ENCODE measurements at places on chromosomes 11 and 22.
A peak's percentile ranks its signal among the peaks of the same experiment; 100 is the strongest.

DNA sequence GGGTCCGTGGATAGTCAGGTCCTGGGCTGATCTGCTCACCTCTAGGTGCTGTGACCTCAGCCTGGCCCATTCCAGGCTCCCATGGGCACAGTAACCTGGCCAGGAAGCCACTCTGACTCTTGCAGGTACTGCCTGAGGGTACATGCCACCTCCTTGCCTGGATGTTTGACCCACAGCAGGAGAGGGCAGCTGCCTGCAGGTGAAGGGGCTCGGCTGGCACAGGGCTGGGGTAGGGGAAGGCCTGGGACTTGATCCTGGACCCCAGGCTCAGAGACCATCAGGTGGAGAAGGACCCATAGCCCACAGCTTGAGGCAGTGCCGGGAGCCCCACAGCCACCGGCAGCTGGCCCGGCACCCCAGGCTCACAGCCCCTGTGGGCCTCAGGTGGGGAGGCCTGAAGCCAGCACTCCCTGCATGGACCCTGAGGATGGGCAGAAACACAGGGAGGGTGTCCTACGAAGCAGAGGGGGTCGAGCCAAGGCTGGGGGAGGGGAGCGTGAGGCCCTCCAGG is 2.7 kb downstream of the LRRC56 start:
- DNase-seq = no peak

DNA sequence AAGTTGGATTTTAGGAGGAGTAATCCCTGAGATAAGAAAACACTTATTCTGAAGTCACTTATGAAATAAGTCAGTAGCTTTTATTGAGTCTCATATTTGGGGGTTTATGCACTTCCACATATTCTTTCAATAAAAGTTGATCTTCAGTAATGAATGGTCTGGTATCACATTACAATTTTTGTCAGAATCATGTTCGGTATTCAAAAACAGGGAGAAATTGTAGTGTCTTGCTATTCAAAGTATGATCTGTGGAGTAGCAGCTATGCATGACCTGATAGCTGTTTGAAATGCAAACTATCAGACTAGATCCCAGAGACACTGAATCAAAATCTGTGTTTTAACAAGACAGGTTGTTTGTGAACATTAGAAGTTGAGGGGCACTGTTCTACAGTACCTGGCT is 857.6 kb downstream of the METTL15 start:
- no peak for DNase-seq

DNA sequence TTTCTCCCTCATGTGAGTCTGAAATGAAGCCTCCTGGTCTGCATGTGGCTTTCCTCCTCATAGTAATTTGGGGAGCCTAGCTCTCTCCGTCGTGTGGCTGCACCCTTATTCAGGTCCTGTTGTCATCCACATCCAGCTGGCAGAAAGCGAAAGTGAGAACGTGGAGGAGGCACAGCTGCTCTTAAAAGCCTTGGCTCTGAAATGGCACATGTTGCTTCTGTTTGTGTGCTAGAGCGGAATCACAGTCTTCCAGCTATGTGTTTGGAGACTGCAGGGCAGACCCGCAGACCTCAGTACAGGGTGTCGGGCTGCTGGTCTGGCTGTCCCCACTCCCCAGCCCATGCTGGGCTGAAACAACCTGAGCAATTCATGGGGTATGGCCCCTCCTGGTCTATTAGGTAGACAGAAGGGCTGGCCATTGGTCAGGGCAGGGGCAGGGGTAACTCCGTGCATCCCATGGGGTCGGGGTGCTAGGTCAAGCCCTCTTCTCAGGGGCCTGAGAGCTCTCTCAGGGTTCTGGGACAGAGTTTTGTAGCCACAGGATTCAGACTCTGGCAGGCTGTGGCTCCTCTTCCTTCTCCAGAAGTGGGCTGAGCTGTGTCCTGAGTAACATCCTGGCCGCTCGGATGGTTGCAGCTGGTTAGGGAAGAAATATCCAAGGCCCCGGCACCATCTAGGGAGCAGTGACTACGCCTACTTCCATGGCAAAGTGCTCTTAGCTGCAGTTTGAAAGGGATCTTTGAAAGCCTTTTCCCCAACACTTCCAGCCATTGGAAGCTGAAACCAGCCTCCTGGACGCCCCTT is 50.6 kb downstream of the C11orf96 start:
- DNase-seq = no peak

DNA sequence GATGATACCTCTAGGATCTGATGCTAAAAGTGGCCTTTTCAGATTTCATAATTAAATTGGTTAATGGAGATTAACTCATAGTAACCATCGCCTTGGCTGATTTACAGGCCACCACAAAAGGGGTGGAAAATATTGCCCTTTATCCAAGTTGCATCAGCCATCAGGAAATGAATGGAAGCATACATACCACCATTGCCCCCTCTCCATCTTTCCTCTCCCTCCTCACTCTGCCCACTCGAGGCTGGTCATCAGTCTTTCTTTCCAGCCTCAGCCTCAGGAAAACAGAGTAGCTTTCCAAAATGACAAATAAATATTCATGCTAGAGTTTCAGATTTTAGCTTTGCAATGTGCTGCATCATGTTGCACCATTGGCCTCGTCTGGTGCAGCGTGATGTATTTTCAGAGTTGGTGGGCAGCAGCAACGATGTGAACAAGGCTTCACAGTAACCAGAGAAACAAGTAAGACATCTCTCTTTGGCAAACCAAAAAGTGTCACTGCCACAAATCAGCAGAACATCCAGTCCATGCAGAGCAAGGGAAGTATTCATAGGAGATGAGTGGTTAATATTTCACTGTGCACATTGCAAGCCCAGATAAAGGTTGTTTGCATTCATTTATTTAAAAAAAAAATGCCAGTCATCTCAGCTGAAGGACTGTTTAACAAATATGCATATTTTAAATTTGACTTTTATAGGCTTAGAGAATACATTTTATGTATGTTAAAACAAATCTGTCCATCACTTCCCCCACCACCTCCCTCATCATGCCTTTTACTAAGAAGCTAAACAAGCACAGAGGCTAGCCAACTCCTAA is 136.7 kb upstream of the FAT3 start:
- DNase-seq = no peak

DNA sequence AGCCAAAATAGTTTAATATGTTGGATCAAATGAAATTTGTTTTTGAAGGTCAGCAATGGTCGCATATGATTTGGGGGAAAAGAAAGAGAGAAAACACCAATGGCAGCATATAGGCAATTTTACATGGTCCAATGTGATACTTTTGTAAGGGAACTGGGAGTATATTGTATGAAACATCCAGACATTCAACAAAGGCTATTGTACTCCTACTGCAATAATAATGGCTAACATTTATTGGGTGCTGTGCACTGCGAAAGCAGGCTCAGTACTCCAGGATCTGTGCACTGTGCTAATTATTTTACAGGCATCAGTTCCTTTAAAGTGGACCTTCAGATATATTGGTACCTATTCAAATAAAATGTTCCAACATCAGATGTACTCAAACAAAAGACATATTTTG is 5.9 kb upstream of the OR10V1 start:
- no peak for DNase-seq

DNA sequence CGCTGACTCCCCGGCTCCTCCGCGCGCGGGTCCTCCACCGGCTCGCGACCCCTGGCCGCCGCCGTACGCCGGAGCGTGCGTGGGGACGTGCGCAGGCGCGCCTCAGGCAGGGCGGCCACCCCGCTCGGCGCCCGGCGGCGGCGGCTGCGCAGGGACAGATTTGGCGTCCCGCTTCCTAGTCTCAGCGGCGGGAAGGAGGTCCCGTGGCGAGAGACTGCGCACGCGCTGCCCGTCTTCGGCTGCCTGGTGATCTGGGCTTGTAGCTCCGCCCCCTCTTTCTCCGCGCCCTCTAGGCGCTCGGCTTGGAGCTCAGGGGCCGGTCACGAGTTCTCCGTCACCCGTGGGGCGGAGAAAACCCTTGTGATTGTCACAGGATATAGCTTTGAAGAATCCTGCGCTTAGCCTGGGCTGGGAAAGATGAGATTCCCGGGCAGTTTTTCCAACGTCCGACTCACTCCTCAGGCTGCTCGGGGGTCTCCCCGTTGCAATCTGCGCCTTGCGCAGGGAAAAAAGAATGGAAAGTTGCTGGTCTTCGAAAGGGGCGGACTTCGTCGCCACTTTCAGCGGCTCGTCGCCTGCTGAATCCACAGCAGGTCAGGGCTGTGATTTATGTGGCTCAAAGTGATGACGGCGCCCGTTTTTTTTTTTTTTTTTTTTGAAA is at the start of gene PATL1:
Gene PATL1 (minus strand): TSS at position 88 of the 661 bp plus-strand sequence. CDS start 142 bp downstream, outside the sequence.
- DNase-seq = peak; percentile 100

- DNase-seq = no peak
Observed at GRCh38 chr22:35967046-35967397, 61.6 kb downstream of the RBFOX2 start.

DNA sequence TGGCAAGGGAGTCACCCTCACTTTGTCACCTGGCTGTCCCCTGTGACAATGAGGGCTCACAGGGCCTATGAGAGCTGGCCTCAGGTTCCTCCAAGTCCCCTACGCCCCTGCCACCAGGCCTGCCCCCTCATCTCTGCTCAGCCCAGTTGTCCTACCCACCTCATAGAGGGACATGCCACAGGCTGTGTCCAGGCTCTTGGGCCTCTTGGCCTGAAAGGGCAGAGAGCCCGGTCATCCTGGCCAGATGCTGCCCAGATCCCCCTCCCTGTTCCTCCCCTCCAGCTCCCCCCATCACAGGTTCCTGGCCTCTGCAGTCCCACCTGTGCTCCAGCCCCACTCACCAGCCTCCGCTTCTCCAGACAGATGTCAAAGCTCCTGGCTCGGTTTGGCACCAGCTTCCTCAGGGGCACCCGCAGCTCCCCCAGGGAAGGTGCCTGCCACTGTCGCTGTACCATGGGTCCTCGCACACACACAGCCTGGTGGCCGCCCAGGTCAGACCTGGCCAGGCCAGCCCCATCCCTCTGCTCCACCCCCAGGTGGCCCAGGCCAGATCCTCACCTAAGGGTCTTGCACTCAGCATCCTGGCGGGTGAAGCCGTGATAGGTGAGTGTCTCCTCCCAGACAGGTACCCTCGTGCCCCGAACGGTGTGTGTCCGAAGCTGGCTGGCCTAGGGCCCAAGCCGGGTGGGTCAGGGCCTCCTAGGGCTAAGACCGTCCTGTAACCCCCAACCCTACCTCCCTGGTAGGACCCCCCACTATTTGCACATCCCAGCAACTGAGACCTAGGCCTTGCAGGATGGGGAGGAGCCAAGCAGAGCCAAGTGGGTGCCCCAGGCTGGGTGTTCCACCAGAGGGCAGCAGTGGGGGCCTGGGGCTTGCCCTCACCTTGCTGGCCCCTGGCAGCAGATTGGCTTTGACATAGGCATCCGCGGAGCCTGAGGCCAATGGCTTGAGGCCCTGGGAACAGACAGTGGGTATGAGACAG is 8.3 kb downstream of the NDUFV1 start:
- DNase-seq = peak; percentile 69

DNA sequence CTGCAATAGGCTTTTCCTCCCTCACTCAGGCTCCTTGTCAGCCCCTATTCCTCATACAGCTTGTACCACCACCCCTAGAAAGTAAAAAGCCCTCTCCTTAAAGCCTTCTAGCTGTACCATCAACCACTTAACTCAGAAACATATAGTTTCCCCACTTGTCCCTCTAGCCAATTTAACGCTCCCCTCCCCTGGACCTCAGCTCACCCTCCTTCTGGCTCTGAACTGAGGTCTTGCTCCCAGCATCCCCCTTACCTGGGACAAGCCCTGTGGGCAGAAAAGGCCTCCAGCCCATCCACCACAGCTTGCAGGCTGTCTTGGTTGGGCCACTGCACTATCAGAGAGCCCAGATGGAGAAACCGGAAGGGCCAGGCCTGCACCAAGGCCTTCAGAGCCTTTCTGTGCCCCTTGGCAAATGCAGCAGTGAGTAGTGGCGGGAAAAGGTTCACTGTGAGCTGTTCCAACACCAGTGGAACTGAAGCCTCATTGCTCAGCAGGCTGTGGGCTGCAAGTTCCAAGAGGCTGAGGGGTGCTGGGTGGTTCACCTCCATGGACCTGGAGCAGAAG is 12.4 kb upstream of the TOP3B start:
- no peak for DNase-seq

DNA sequence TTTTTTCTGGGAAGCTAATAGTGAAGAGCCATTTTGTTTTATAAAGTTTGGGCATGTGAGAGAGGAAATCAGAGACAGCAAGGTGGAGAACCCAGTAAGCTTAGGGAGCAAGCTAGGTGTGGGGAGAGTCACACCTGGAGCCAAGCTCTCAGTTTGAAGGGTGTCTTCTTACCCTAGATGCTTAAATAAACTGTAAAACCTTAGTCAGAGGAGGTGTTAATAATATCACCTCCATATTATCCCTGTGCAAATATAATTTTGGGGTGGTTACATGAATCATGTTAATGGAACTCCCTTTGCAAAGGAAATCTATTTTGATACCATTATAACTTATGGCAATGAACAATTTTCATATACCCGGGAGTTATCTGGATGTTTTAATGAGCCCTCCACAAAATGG is 246.2 kb upstream of the PLET1 start:
- DNase-seq = no peak

DNA sequence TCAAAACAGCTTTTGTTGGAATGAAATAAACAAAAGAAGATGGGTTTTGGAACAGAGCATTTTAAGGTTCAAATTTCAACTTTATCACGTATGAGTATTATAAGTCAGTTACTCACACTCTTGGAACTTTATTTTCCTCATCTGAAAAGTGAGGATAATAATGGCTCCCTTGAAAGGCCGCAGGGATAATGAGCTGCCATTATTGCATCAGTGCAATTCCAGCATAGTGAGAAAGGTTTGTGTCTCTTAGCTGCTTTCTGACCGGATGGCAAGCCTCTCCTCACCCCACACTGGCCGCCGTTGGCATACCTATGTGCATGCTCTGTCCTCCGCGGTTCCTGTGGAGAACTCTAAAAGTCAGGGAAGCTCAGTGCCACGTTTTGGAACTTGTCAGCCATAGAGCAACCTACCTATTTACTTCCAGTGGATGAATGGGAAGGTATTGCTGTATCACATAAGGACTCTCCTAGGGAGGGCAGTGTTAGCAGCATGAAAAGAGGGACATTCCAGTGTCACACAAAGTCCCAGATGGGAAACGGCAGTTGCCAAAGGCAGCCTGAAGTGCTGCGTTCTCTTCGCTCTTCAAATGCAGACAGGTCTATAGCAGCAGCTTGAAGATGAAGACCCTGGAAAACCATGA is 368.9 kb downstream of the NTM start:
- DNase-seq = no peak

- DNase-seq = no peak
Observed at GRCh38 chr22:24140357-24140756, 40.9 kb upstream of the SUSD2 start.

DNA sequence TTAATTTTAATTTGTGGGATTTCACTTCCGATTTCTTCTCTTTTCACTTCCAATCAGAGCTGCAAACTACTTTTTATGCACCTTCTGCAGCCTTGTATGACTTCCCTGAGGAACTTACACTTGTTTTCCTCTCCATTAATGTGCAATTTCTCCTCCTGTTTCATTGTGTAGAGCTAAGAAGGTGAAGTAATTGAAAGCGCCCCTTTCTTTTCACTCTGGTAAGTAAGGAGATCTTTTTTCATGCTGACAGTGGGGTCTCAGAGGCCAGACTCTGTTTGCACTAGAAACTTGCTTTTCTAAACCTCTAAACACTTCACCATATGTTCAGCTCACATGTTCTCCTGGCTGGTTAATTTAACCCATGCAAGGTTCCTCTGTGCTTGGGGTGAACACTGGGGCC is 117.0 kb downstream of the FANCF start:
- no peak for DNase-seq

GRCh38 chr11:71237853-71238252 is 14.5 kb downstream of the SHANK2 start:
- DNase-seq = no peak
